ENCODE measurements at places on chromosomes 2 and 18. TPM values are rescaled to one million over a fixed set of nuclear protein-coding genes. Genes with fewer than 3 reads are reported as not detected.

The CCDC141 gene
- 1.8 TPM for total RNA-seq

The TACR1 gene
- 0.04 TPM for total RNA-seq

The CLEC4F gene
- not detected for total RNA-seq

The BCL11A gene
- total RNA-seq: 29.1 TPM

The STPG4 gene
- not detected for total RNA-seq

The FAM117B gene
- 8.6 TPM for total RNA-seq

The SLC39A6 gene
- total RNA-seq: 49.8 TPM

The UGT1A4 gene
- 1.1 TPM for total RNA-seq

The FAM161A gene
- 0.92 TPM for total RNA-seq

The UGT1A8 gene
- total RNA-seq: 1.7 TPM

The TM4SF20 gene
- not detected for total RNA-seq

The IGFBP5 gene
- total RNA-seq: 122 TPM

The KANSL1L gene
- 11.9 TPM for total RNA-seq

The NEU2 gene
- total RNA-seq: not detected

The G6PC2 gene
- total RNA-seq: not detected

The CERKL gene
- total RNA-seq: 0.15 TPM

The TFPI gene
- 89.6 TPM for total RNA-seq

The CELF4 gene
- total RNA-seq: not detected

The ITGB6 gene
- 33.4 TPM for total RNA-seq

The CXCR1 gene
- not detected for total RNA-seq

The KRTCAP3 gene
- 9.8 TPM for total RNA-seq

The ABHD1 gene
- total RNA-seq: not detected

The GULP1 gene
- 23.0 TPM for total RNA-seq

Data from esophagus squamous epithelium (tissue), 5 donors.